ENCODE measurements at places on chromosomes 16 and 17.

DNA sequence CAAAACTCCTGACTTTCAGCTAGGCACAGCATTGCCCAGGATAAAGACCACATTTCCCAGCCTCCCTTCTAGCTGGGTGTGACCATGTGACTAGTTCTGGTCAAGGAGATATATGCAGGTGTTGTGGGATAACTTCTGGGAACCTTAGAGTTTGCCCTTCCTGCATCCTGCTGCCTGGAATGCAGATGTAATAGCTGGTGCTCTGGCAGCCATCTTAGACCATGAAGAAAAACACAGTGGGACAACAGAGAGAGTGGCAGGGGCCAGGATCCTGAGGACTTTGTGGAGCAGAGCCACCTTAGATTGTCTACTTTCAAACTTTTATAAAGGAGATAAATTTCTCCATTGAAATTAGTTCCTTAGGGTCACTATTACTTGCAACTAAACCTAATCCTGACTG lies 101.3 kb downstream of the GSG1L start:
- DNase-seq: no peak

GRCh38 chr17:20172376-20172775 lies 163.2 kb downstream of the SPECC1 start:
- no peak for DNase-seq

DNA sequence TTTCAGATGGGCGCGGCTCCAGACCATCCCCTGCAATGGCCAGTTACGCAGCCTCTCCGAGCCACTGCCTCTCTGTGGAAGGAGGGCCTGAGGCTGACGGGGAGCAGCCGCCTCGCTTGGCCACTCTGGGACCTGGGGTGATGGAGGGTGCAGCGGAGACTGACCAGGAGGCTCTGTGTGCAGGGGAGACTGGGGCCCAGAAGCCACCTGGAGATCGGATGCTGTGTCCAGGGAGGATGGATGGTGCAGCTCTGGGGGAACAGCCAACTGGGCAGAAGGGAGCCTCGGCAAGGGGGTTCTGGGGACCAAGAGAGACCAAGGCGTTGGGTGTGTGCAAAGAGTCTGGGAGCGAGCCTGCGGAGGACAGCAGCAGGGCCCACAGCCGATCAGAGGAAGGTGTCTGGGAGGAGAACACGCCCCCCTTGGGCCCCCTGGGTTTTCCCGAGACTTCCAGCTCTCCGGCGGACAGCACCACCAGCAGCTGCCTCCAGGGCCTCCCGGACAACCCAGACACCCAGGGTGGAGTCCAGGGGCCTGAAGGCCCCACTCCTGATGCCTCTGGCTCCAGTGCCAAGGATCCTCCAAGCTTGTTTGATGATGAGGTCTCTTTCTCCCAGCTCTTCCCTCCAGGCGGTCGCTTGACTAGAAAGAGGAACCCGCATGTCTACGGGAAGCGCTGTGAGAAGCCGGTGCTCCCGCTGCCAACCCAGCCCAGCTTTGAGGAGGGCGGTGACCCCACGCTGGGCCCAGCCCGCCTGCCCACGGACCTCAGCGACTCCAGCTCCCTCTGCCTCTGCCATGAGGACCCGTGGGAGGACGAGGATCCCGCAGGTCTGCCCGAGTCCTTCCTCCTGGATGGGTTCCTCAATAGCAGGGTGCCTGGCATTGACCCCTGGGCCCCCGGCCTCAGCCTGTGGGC lies 17.4 kb upstream of the ZFPM1 start:
- no peak for DNase-seq

DNA sequence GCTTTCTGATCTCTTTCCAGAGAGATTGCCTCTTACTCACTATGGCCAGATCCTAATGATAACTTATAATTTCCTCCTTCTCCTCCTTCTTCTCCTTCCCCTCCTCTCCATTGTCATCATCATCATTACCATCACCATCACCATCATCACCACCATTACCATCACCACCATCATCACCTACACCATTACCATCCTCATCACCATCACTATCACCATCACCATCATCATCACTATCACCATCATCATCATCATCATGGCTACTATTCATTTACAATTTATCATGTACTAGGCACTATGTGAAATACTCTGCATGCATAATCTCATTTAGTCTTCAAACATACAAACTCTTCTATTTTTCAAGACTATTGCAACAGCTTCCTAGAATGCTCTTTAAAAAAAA lies 540.9 kb upstream of the C16orf82 start:
- no peak for DNase-seq

DNA sequence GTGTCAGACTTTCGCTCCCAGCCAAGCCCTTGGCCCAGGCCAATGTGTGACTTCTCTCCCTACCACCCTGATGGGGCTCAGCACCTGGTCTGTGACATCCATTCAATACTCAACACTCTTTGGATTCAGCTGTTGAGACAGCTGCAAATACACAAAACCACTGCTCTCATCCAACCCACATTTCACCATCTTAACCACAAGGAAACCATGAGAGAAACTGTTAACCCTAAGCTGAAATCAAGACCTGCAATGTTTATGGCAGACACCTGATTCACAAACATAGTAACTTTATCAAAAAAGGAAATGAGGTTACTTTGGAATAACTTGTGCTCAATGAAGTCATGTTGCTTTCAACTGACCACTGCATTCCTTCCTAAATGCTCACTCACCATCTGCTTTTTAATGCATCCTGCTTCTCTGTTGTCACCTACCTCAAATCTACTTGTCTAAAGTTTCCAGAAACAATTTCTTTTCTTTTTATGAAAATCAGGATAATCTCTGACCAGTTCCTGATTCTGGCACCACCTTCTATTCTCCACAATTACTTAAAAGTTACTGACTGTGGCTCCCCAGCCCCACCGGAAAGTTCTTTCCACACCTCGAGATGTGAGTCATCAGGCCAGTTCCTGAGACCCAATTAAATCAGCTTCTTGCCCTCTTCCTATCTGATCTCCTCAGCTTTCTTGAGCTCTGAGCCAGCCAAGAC lies 88.2 kb downstream of the NOG start:
- DNase-seq: no peak

- no peak for DNase-seq
Observed at GRCh38 chr17:10042589-10043244, 137.6 kb upstream of the RCVRN start.

GRCh38 chr16:87809150-87809902 lies 43.5 kb upstream of the KLHDC4 start:
- DNase-seq: no peak

GRCh38 chr17:17667231-17667630 lies 14.0 kb upstream of the RAI1 start:
- DNase-seq: no peak

DNA sequence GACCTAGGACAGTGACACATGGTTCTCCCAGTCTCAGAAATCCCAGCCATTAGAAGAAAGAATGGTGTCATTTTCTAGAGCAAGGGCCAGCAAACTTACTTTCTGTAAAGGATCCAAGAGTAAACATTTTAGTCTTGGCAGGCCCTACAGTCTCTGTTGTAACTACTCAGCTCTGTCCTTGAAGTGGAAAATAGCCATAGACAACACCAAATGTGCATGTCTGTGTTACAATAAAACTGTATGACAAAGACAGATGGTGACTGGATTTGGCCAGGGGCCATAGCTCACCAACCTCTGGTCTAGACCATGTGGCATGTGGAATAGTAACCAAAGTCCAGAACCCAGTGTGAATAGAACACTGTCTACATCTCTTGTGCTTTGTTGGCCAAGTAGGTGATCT lies 286.5 kb downstream of the HS3ST4 start:
- DNase-seq: no peak

DNA sequence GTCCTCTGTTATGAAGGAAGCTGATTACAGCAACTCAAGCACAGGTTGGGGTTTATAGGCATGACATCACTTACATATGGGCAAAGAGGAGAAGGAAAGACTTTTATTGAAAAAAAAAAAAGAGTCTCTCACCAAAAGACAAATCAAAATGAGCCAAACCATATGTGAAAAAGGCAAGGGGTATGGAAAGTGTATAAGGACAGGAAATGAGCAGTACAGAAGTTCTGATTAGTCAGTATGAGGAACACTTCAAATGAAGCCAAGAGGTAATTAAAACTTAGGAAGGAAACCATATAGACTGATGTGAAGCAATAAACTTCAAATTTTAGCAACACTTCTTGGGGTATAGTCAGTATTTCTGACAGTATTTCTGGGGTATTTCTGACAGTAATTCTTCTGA lies 1372.6 kb downstream of the CDH11 start:
- no peak for DNase-seq

DNA sequence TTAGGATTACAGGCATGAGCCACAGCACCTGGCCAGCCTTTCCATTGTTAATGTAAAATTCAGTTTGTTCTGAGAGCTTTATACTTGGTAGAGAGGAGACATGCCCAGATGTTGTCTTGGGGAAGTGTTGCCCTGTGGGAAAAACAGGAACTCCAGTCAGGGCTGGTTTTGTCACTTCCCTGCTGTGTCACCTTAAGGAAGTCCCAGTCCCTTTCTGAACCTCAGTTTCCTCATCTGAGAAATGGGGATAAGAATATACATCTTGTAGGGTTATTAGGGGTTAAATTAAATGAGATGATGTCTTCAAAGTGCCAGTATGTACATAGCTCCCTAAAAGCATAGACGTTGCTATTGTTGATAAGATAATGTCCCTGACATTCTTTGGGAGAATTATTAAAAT lies 25.3 kb downstream of the CLEC16A start:
- DNase-seq: no peak

DNA sequence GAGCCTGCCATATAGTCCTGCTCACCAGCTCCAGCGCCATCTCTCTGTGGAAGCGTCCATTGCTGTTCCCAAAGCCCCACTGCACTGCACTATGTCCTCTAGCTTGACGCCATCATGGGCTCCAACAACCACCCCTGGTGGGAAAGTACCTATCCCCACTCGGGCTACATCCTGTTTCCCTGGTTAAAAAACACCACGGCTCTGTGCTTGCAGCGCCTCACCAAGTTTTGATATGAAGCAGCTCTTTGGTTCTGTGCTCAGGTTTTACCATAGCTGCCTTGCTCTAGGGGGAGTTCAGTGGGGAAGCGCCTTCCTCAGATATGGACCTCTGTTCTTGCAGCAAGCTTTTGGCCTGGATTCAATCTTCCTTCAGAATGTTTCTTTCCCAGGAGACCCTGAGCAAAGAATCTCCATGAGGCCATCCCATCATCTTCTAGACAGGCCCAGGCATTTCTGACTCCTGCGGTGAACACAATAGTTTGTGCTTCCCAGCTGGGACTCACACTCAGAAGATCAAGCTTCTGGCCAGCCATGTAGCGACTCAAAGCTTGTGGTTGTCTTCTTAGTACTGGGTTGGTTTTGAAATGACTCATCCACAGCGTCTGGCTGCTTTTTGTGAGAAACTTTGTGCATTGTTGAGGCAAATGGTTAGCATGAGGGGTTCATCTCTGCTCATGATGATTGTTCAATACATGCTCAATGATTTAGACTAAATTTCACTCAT lies 39.5 kb downstream of the DYNLRB2 start:
- DNase-seq: peak; percentile 25

GRCh38 chr16:74275031-74275636 lies 21.5 kb upstream of the PSMD7 start:
- DNase-seq: no peak

DNA sequence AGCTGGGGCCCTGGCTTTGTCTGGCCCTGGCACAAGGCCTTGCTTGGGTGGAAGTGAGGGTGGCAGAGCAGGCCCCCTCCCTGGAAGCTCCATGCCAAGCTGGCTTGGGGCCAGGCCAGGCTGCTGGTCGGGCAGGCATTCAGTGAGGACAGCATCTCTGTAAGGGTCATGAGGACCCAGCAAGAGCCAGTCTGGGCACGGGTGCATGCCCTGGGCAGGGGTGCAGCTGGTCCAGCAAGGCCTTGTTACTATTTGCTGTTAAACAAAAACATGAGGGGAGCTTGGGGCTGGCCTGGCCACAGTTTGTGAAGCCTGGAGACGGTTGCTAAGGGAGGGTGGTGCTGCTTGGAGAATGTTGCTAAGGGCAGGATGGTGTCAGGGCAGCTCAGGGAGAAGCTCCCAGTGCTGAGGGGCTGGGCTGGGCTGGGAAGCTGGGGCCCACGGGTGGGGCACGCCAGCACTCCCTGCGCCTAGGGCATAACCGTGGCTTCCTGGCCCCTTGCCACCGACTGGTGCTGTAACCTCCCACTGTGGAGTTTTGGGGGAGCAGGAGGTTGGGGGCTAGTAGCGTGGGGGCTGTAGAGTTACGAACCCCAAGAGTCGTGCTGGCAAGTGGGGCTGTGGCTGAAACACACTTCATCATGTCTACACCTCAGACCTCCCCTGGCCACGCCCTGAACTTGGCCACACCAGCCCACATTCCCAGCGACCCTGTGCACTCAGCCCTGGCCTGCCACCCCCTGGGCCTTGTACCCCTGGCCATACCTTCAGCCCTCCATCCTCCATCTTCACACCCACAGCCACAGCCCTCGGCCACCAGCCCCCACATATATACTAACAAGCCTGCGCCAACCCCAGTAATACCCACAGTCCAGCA lies 1.6 kb downstream of the TPPP3 start:
- DNase-seq: no peak

DNA sequence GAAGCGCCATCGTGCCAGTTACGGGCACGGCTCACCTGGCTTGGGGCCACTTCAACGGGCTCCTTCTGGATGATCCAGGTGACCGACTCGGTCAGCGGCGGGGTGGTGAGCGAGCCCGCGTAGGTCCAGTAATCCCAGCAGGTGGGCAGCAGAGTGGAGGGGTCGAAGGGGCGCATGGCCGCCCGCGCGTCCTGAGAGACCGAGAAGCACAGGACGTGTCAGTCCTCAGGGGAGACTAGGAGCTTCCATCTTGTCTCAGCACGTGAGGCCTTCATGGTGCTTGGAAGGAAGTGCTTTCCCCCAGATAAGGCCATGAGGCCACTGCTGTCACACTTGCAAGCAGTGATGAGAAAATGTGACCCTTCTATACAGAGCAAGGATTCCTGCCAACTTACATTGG lies 22.5 kb upstream of the SLC7A5 start:
- no peak for DNase-seq

GRCh38 chr17:72723711-72724110 lies 368.8 kb downstream of the SLC39A11 start:
- DNase-seq: no peak

- no peak for DNase-seq
Observed at GRCh38 chr16:26993511-26993910, 73.2 kb upstream of the C16orf82 start.

GRCh38 chr16:83847371-83848225 lies 39.8 kb downstream of the HSBP1 start:
- DNase-seq: no peak

- no peak for DNase-seq
Observed at GRCh38 chr17:17448076-17448475, 28.7 kb upstream of the MED9 start.

- no peak for DNase-seq
Observed at GRCh38 chr17:27665549-27665948, 34.6 kb downstream of the LGALS9 start.

DNA sequence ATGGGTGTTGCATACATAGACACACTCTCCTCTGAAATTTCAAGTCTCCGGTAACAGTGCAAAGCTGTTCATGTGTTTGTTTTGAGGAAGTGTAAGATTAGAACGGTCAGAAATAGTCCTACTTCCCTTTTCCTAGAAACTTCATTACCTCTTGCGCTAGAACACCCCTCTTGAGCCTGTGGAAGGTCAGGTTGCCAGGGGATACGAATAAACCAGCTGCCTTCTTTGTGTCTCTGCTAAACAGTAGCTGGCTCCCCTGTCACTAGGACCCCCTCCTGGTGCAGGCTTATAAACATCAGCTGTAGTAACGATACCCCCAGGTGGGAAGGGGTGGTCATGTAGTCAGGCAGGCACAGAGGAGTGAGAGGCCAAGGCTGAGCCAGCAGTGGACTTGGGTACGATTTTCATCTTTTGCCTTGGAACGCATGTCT lies 113.4 kb upstream of the RCVRN start:
- DNase-seq: no peak

Data from central memory CD8-positive, alpha-beta T cell (primary cell).